Stimulated activated CD4-positive, alpha-beta T cell treated with anti-CD3 and anti-CD28 coated beads, Interleukin-4, amount 100 ng/mL, for 24 hours (primary cell): ENCODE measurements at places on chromosomes 16 and 17.

DNA sequence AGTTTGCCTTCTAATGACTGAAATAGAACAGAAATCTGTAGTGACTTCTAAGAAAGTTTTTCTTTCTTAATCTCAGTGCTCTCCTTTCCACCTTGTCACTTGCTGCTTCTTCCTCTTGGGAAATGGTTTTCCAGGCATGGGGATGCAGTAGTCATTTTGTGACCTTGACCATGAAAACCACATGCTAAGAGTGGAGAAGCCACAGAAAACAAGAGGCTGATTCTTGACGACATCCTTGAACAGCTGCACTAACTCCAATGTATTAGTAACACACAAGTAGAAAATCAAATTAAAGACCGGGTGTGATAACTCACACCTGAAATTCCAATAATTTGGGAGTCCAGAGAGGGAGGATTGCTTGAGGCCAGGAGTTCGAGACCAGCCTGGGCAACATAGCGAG is 15.5 kb upstream of the USP31 start:
- no peak for DNase-seq

DNA sequence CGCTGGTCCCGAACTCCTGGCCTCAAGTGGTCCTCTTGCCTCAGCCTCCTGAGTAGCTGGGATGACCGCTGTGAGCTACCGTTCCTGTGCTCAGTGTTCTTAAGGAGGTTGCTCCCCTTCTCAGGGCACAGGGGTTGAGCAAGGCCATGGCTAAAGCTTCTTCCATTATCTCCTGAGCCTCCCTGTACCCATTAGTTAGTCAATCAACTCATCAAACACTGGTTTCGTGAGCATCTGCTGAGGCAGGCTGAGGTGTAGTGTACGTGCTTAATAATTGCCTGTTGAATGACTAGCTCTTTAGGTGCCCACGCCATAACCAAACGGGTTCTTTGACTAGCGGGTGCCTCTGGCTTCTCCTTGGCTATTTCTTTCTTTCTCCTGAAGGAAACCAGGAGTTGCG is 11.7 kb downstream of the SGCA start:
- no peak for DNase-seq

DNA sequence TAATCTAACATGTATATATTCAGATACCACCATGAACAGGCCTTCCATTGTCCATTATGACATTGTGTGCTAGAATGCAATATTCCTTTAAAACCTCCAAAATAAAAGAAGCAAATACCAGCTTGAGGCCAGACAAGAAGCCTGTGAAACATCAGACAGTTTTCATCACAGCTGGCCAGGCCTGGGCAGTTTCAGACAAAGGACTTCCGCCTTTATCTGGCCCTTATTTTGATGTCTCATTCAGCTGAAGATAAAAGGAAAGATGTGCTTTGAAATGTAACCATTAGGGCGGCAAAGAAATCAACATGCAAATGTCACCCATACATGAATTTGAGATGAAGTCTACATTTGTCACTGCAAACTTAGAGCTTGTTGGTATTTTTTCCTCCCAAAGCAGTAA is 737.5 kb downstream of the KCNJ2 start:
- no peak for DNase-seq

- no peak for DNase-seq
Measured at GRCh38 chr17:33375783-33376182, 82.7 kb upstream of the ASIC2 start.

- DNase-seq: peak; percentile 85
Measured at GRCh38 chr16:24041834-24042631, 206.2 kb downstream of the PRKCB start.

- DNase-seq: no peak
Measured at GRCh38 chr17:80243526-80244433, 16.9 kb upstream of the RNF213 start.

- no peak for DNase-seq
Measured at GRCh38 chr16:72848759-72849664, 198.9 kb downstream of the ZFHX3 start.

DNA sequence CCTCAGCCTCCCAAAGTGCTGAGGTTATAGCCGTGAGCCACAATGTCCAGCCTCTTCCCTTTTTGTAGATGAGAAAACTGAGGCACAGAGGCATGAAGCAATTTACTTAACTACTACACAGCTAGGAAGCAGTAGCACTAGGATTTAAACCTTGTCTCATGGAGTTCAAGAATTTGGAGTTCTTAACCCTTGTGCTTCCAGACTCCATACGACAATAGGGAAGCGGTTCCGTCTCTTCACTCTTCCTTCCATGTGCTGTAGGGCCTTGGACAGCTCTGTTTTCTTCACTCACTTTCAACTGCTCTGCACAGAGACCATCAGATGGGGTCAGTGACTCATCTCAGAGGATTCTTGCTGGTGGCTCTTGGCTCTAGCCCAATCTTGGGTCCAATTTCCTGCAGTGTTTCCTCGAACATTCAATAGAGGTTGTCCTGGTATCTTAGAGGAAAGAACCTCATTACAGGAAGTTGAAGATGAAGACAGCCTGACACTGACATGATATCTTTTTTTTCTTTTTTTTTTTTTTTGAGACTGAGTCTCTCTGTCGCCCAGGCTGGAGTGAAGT is 19.3 kb downstream of the ITGAL start:
- no peak for DNase-seq
